GM12892 (cell line): ENCODE measurements at places on chromosomes 7 and 10.

DNA sequence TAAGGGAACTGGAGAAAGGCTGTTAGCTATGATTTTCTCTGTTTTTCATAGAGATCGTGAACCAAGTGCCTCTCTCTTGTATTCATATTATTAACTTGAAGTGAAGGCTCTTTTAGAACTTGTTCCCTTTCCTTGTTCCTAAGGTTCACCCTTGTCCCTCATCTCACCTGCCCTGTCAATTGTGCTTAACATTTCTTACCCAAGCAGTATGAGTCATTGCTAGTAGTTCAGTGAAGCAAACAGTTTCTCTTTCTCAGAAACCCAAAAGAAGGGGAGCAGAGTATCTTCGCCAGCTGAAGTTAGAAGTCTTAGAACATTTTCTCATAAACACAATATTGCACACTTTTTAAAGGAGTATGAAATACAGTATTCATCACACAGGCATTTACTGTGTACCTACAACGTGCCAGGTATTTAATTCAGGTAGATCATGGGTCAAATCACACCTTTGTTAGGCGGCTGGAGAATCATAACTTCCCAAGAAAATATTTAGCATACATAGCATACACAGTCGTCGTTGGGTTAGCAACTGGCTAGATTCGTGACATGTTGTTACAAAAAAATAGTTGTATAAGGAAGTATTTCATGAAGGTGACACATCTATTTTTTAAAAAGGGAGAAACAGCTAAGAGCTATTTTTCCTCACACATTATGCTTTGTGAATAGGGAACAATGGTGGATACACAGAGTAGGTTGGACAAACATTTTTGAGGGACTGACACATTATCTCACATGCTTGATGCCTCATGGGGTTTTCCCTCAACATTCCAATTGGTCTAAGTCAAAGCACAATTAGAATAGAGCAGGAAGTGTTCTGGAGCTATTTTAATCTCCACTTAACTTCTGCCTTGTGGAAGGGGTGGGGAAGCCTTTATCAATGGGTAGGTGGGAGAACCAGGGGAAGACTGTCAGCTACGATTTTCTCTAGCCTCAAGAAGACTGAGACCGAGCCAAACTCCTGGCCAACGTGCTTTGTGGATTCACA, 13.2 kb downstream of the HDAC9 start:
- DNase-seq, result no peak

GRCh38 chr7:85535974-85536729, 349.3 kb upstream of the SEMA3D start:
- DNase-seq, result no peak

- no peak for DNase-seq
Measured at GRCh38 chr7:95517458-95517857, 31.7 kb downstream of the ASB4 start.

GRCh38 chr7:27248911-27249723, 6.5 kb downstream of the EVX1 start:
- no peak for DNase-seq

- DNase-seq, result no peak
Measured at GRCh38 chr7:121180436-121181063, 148.2 kb upstream of the WNT16 start.

GRCh38 chr10:9807846-9808245, 1209.8 kb upstream of the CELF2 start:
- DNase-seq, result no peak

DNA sequence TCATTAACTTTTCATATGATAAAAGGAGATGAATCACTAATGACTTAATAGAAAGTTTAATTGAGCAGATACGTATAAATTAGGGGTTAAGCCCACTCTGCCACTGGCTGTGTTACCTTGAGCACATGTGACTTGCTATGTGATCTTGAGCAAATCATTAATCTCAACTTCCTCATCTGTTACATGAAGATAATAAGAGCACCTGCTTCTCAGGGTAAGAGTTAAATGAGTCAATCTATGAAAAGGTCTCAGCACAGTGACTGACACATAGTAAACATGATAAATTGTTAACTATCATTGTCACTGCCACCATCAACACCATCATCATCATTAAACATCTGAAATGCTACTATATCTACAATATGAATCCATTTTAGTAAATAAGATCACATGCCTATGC, 110.8 kb downstream of the TPK1 start:
- no peak for DNase-seq

- DNase-seq, result no peak
Measured at GRCh38 chr7:99019523-99020412, 124.1 kb downstream of the SMURF1 start.

- no peak for DNase-seq
Measured at GRCh38 chr10:125039354-125039769, 97.4 kb downstream of the ZRANB1 start.

DNA sequence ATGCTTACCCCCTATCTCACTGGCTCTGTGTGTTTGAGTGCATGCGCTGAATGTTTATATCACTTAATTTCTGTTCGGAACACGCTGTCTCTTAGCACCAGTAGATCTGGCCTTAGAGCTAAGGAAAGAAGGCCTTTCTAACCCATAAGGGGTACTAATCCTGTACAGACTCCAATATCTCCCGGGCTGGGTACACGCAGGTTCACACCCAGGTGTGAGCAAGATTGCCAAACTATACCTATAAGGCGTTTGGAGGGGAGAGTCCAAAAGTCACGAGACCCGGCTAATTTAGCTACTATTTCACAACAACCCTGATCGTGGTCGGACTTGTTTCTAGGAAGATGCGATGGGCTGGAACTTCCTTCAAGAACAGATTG, 727 bp upstream of the PDSS1 start:
- DNase-seq, result no peak

DNA sequence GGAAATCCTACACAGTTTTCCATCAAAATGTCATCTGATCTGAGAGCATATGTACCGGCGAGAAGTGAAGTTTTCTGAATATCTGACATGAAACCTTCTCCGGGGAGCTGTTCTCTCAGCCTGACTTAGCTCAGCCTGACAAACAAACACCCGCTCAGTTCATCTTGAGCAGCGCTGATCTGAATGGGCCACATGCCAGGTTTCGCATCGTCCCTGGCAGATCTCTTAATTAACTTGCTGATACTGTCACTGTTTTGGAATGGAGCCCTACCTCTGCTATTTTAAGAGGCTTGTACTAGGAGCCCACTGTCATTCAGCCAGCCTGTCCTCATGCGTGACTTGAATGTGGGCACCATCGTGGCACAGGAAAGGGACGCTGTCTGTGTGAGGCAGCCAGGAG, 109.2 kb downstream of the STRA8 start:
- no peak for DNase-seq

DNA sequence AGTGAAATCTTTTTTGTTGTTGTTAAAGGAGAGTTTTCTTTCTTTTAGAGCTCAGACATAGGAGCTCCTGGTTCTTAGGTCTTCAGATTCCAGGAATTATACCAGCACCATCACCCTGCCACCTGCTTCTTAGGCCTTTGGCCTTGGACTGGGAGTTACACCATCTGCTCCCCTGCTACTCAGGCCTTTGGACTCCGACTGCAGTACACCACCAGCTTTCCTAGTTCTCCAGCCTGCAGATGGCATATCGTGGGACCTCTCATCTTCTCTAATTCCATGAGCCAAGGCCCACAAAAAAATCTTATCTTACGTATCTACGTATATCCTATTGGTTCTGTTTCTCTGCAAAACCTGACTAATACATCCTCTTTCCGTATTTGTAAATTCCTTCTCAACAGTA, 5.1 kb upstream of the TACC2 start:
- DNase-seq, result no peak

DNA sequence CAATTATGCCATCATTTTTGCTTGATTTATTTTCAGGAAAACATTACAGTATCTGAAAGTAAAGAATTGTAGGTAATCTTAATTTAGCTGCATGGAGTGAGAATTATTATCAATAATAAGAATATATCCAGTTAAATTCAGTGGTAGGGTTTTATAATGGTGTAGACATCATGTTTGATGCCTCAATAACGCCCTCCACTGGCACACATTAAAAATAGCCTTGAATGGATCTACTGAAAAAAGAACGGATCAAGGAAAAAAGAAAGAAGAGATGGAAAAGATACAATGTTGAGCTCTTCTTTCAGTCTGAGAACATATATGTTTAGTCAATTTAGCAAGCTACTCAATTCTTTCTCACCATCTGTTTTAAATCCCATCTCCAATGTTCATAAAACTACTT, 319.2 kb downstream of the CDC14C start:
- no peak for DNase-seq

DNA sequence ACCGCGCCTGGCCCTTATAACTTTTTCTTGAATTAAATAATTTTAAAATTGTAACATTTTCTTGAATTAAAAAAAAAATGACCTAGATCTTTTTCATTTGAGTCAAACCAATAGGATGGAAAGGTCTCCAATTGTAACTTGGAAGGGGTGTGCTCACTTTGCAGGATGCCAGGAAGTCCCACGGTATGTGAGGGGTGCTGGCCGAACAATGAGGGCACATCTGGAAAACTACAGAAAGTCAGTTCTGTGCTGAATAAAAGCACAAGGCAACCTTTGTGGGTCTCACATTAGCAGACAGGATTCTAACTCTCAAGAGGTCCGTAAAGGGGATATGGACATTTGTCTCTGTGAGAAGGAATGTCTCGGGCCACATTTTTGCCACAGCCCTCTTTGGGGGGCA, 52.8 kb upstream of the PDLIM1 start:
- DNase-seq, result no peak

GRCh38 chr7:158617737-158618128, 30.1 kb upstream of the PTPRN2 start:
- DNase-seq, result no peak

GRCh38 chr10:113088194-113088593, 138.1 kb downstream of the TCF7L2 start:
- no peak for DNase-seq

- DNase-seq, result peak; percentile 38
Measured at GRCh38 chr10:6647811-6648526, 67.9 kb upstream of the PRKCQ start.

GRCh38 chr10:73648975-73649829, 6.6 kb downstream of the SYNPO2L start:
- no peak for DNase-seq

- no peak for DNase-seq
Measured at GRCh38 chr10:24096281-24096680, 112.7 kb upstream of the KIAA1217 start.

DNA sequence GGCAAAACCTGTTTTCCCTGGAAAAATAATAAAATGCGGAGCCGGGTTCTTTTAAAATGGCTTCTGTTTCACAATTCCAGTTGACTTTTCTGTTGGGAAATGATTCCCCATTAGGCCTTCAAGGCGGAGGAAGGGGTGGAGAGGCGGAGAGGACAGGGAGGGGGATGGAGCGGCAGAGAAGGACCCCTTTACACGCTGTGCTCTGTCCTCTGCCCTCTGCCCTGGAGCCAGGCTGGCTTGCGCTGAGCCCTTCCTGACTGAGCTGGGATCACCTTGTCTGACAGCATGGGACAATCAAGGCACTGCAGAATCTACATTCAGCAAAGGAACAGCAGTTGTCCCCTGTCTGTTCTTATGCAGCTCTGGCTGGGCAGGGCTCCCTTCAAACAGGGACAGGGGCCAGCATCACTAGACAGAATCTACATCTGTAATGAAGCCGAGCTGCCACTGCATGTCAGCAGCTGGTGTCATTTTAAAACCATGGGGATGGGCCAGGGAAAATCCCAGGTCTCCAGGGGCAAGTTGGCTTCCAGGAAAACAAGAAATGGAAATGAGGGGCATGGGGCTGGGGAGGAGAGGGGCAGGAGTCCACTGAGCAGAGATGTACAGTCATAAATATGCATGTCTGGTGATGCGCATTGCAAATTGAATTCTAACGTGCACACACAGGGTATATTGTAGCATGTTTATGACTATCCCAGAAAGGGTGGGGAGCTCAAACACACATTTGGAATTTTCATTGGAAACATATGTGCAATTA, 120.0 kb downstream of the MKX start:
- no peak for DNase-seq

DNA sequence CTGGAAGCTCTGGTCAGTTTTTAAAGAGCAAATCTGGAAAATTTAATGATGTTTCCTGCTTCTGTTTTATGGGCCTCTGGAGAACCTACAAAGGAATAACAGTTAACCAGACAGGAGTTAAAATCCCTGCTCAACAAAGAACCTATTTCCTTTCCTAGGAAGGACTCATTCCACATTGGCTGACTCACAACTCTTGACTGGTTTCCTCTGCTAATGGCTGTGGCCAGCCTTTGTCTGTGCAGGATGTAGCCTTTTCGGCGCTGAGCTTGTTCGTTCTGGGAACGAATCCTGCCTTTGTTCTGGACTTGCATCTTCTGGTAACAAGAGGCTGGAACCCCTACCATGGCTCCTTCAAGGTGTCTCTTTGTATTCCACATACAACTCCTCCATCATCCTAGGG, 112.8 kb upstream of the PDCD4 start:
- DNase-seq, result no peak

GRCh38 chr10:73529089-73529832, 33.4 kb upstream of the PPP3CB start:
- peak; percentile 47 for DNase-seq

- DNase-seq, result no peak
Measured at GRCh38 chr10:89203237-89203636, 3.9 kb downstream of the CH25H start.

DNA sequence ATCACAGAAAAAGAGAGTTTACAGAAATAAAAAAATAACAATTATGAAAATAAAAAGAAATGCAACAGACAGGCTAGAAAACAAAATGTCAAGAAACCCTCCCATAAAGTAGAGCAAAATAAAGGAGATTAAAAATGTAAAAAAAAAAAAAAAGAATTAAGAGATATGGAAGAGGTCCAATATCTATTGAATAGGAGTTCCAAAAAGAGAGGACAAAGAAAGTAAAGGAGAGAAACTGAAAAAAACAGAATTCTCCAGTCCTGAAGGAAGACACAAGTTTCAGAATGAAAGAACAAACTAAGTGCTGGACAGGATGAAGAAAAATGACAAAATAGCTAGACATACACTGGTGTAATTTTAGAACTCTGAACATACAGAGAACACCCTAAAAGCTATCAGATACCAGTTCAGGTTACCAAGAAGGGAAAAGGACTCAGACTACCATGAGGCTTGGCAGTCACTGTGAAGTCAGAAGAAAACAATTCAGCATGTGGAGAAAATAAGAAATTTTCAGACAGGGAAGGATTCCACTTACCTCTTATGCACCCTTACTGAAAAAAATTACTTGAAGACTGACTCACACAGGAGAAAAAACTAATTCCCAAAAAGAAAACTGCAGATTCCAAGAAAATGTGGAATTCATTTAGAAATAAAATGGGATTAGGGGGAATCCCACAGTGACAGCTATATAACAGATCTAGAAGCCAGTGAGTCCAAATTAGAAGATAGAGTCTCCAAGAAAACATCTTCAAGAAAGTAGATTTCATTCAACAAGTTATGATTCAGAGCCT, 40.4 kb upstream of the ABLIM1 start:
- DNase-seq, result no peak

GRCh38 chr10:86289577-86289868, 77.1 kb downstream of the GRID1 start:
- no peak for DNase-seq
